ENCODE measurements at places on chromosomes 11 and 22. TPM values are rescaled to one million over a fixed set of nuclear protein-coding genes. Genes with fewer than 3 reads are reported as not detected.

DNA sequence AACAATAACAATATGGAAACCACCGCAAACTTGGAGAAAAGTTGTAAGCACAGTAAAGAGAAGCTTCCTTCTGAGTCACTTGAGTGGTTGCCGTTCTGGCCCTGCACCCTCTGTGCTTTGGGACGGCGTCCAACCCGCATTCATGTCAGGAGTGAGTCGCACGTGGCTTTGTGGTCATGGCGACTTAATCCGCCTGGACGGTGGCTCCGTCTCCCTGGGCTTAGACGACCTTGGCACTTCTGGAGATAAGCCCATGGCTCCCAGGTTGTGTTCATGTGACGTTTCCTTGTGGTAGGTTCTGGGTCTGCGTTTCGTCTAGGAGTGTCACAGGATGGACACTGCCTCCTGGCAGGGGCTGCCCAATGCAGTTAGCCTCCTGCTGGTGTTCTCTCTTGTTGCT, 40.5 kb downstream of the TPCN2 start:
- peak; percentile 96 for DNase-seq

DNA sequence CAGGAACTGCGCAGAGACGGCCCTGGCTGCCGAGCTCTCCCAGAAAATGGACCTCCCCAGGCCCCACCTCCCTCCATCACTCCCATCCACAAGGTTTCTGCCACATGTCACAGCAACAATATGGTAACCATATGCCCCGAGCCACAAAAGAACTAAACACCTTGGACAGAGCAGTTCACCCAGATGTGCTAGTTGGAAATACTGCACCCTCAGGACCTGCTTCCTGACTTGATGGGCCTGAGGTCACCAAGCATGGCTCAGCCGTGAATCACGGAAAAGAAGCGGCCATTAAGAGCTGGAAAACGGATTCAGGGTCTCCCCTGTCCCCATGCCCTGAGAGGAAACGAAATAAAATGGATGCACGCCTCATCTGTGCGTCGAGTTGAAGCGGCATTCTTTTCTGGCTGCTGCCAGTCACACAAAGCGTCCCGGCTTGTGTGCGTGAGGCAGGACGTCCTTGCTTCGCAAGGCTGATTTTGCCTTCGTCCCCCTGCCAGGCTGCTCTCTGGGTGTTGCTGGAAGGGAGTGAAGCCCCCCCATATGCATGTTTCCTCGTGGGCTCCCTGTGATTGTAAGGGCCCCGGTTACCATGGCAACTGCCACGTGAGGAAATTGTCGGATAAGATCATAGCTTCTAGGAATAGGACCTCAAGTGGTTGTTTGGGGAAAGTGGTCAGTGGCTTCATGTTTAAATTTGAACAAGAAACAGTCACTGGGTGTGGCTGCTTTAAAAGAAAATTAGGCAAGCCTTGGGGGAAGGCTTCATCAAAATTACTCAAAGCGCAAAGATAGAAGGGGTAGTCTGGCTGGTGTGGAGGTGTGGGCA, 51.7 kb downstream of the FLI1 start:
- DNase-seq = peak; percentile 68

DNA sequence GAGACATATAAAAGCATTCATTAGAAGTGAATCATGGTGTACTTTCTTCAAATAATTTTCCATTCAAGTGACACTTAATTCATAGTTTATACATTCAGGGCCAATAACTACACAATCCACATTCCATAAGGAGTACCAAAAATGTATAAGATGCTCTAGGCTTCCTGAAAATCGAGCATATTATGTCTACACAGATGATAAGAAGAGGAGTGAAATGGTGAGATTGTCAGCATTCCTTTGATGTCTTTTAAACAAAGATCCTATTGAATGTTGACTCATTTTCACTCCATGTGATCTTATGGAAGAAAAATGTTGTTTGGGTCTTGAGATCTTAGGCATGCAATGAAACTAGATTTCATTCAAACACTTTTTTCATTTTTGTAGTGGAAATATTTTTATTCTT, 843.2 kb downstream of the KCNA4 start:
- no peak for DNase-seq

GRCh38 chr11:19689281-19690000, 23.2 kb upstream of the NAV2 start:
- DNase-seq = no peak

DNA sequence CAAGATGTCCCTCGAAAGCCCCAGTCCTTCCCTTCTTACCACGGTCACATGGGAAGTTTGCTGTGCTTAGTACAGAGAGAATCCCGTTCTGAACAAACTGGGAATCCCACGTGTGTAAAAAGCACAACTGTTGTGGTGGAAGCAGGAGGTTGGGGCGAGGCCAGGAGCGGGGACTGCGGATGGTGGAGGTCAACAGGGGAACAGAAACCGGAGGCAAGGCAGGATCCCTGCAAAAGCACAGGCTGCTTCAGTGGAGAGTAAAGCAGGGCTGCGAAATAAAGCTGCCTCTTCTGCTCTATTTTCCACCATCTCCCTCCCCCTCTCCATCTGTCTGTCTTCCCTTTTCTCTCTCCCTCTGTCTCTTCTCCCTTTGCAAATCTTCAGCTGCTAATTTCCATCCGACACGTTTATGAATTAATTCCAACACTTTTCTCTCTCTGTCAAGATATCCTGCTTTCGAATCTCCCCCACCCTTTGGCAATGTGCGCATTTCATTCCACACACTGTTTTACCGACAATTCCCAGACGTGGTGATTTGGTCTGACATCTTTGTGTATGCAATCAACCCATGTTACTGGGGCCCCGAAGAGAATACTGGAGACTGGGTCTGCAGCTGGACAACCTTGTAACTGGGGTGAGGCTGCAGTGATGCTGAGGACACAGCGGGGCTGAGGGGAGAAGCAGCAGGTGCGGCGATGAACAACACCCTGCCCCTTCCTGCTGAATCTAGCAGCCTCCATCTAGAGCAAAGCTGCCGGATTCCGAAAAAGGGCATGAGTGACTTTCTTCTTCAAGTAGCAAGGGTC, 571.8 kb downstream of the OPCML start:
- DNase-seq = no peak

DNA sequence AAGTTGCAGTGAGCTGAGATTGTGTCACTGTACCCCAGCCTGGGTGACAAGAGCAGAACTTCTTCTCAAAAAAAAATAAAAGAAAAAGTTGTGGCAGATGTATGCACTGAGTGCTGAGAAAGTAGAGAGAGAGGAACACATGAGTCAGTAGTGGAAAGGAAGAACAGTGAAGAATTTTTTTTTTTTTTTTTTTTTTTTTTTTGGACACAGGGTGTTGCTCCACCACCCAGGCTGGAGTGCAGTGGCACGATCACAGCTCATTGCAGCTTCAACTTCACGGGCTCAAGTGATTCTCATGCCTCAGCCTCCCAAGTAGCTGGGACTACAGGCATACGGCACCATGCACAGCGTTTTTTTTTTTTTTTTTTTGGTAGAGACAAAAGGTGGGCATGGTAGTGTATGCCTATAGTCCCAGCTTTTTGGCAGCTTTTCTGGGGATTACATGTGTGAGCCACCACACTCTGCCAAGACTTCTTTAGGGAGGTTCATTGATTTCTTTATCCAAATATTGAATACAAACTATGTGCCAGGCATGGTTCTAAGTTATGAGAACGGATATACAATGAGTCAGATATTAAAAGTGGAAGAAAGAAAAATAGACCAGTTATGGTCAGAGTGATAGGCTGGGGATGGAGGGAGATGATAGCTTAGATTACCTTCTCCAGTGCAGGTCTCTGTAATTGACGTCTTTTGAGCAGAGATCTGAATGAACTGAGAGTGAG, 62.0 kb downstream of the YAP1 start:
- DNase-seq = no peak

DNA sequence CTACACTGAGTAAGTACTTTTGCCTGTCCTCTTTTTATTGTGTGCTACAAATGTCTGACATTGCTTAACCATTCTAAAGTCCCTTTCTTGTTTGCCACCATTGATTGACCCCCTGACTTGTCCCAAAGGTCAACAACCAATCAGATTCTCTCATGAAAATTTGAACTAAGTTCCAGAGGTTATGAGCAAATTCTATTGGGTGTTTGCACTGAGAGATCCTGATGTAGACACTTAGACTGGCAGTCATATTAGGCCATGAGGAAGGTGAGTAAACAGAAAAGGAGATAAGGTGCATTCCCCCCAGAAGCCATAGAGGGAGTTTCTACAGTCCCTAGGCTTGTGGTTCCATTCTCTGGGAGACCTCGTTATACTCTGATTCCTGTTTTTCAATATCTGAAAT, 101.3 kb upstream of the E2F8 start:
- no peak for DNase-seq

GRCh38 chr22:31561970-31562369, 65.6 kb downstream of the SFI1 start:
- DNase-seq = no peak

DNA sequence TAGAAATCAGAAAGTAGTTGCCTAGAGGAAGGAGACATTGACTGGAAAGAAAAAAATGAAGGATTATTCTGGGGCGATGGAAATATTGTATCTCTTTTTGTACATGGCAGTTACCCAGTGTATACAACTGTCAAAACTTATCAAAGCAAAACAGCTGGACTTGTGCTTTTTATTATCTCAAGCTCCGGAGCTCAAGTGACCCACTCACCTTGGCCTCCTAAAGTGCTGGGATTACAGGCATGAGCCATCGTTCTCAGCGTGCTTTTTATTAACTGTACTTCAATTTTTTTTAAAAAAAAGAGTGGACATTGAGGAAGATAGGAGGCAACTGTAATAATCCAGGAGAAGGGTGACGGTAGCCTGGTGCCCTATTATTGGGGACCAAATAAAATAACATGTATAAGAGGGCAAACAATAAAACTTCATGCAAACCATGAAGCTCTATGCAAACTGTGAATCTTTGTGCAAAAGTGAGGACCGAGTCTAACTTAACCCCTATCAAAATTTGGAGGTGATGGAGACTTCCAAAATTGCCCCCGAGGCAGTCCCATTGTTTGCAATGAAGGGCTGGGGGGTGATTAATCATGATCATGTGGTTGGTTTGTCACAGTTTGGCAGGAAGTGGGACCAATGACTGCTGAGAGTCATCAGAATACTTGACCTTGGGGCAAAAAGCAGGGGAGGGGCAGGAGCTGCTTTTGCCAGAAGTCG, 23.5 kb downstream of the FZD4 start:
- DNase-seq = peak; percentile 87

DNA sequence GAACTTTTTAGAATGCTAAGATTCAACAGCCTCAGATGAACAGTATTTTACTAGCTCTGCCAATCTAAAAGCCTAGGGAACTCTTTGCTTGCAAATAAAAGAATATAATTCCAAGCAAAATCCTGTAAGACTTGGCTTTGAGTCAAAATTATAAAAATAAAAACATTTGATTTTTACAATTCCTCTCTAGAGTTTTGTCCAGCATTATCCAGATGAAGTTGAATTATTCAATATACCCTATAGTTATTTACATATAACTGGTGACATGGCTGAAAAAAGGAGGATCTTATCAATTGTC, 378.3 kb downstream of the ETS1 start:
- no peak for DNase-seq

DNA sequence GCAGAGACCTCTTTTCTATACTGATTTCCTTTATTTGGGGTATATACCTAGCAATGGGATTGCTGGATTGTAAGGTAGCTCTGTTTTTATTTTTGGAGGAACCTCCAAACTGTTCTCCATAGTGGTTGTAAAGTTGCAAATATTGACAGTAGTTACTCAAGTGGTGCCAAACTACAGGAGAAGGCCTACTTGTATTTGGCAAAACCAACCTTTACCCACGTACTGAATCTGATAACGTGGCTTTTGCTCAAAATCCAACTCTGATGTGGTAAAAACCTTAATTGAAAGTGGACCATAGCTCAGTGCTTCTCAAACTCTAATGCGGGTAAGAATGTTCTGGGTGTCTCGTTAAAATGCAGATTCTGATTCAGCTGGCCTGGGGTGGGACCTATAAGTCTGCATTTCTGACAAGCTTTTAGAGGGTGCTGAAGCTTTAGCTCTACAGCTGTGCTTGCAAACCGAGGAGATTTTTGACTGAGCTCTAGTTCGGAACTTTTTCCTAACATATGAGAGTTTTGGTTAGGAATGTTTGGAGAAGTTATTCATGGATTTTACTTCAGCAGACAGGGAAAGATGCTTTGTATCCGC, 69.8 kb downstream of the PACS1 start:
- DNase-seq = no peak

GRCh38 chr11:2135648-2136201, 3.5 kb downstream of the IGF2 start:
- no peak for DNase-seq

GRCh38 chr11:107741044-107741823, 29.4 kb upstream of the SLN start:
- DNase-seq = peak; percentile 21

DNA sequence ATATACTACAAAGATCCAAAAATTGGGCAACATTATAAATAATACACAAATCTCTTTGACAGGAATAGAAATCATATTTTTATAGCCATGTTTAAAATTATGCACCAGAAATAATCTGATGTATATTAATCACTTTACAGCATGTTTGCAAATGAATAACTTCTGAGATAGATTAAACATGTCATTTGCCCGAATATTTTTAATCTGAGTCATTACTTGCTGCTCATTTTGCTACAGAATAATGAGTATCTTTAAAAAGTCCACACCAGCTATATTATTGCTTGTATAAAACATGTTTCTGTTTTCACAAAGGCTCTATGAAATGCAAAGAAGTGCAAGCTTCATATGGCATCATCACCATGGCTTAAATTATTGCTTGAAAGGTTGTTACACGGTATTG, 336.8 kb downstream of the GUCY1A2 start:
- DNase-seq = no peak

GRCh38 chr11:121643479-121644186, 190.9 kb upstream of the SORL1-AS1 start:
- DNase-seq = no peak

The AP5B1 gene
- total RNA-seq = 18.1 TPM

The OR6T1 gene
- not detected for total RNA-seq

The MS4A8 gene
- not detected for total RNA-seq

The MYO18B gene
- not detected for total RNA-seq

The MMP3 gene
- total RNA-seq = 5.1 TPM

The CNIH2 gene
- under 0.01 TPM for total RNA-seq

The HDAC10 gene
- 20.6 TPM for total RNA-seq

The GLYATL2 gene
- total RNA-seq = 1.1 TPM

The EMID1 gene
- 0.29 TPM for total RNA-seq

The ALX4 gene
- total RNA-seq = 0.29 TPM

The NPAS4 gene
- total RNA-seq = 0.36 TPM

The APOL1 gene
- total RNA-seq = 38.7 TPM

The PLAAT5 gene
- not detected for total RNA-seq

The NLRP14 gene
- under 0.01 TPM for total RNA-seq

The RNF26 gene
- 5.0 TPM for total RNA-seq

The CARNS1 gene
- total RNA-seq = under 0.01 TPM

Measured in osteoblast (primary cell).